Activated CD4-positive, CD25-positive, alpha-beta regulatory T cell (primary cell): ENCODE measurements at places on chromosomes 13 and 19.

DNA sequence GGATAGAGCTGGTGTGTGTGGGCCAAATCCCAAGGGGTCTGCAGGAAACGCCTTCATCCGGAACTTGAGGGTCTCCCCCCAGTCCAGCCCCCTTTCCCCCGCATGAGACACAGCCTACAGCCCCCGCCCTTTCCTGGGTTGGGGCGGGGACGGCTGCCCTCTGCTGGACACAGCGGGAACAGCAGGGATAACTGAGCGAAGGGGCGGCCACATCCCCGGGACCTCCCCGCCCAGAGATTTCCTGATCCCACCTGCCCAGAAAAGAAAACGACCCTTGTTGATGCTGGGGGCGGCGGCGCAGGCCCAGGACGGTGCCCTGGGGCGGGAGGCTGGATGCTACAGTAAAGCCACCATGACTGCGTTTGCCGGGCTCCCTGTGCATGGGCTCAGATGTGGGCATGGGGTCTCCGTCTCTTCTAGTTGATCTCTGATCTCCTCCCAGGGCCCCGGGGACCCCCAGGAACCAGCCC is 14.2 kb downstream of the ONECUT3 start:
- peak; percentile 52 for DNase-seq

DNA sequence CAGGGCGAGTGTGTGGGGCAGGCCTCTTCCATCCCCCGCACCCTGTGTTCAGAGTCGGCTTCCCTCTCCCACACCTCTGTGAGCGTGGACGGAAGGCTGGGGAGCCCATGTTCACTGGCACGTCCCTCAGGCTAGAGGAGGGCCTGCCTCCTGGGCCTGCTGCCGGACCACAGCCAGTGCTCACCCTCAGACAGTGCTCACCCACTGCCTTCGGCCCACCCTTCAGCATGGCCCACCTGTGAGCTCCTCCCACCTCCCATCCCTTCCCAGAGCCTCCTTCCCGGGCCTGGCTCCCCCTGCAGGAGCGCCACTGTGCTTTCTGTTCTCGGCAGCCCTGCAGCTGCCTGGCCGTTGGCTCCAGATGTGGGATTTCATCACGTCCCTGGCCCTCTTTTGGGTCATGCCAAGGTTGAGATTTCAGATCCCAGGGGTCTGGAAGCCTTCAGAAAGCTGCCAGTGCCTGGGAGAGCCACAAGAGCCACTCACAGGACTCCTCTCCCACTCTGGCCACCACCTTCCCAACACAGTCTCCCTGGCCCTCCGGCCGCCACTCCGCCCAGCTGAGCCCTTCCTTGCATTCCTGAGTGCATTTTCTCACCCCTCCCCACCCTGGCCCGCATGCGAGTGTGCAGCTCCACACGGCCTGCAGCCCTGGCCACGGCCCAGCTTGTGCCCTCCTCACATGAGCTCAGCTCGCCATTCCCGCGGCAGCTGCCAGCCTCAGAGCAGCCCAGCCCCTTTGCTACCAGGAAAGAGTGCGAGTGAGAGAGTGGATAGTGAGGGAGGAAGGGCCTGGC is 25.3 kb downstream of the CAPN12 start:
- no peak for DNase-seq

- DNase-seq: no peak
Observed at GRCh38 chr19:30391052-30391451, 18.9 kb downstream of the ZNF536 start.

DNA sequence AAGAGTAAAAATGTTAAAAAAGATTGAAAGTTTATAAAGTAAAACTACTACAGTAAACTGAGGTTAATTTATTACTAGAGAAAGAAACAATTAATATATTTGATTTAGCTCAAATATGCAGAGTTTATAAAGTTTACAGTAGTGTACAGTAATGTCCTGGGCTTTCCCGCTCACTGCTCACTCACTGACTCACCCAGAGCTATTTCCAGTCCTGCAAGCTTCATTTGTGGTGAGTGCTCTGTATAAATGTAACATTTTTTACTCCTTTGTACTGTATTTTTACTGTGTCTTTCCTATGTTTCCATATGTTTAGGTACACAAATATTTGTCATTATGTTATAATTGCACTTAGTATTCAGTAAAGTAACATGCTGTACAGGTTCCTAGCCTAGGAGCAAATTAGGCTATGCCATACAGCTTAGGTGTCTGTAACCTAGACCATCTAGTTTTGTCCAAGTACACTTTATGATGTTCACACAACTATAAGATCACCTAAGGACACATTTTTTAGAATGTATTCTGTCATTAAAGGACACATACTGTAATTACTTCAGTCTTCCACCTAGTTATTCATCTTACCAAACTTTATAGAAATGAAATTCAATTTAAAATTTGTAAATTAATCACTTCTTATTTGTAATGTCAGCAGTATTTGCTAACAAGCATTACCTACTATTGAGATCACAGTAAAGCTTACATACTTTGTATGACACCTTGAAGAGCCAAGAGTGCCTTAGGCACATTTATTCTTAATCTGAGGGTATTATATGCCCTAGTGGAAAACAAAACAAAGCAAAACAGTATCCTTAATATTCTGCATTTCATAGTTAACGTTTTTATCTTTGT is 683.4 kb downstream of the PCDH9 start:
- DNase-seq: no peak

- DNase-seq: no peak
Observed at GRCh38 chr19:610071-610800, 20.6 kb downstream of the HCN2 start.

- DNase-seq: no peak
Observed at GRCh38 chr13:100668408-100668807, 6.2 kb downstream of the TMTC4 start.

DNA sequence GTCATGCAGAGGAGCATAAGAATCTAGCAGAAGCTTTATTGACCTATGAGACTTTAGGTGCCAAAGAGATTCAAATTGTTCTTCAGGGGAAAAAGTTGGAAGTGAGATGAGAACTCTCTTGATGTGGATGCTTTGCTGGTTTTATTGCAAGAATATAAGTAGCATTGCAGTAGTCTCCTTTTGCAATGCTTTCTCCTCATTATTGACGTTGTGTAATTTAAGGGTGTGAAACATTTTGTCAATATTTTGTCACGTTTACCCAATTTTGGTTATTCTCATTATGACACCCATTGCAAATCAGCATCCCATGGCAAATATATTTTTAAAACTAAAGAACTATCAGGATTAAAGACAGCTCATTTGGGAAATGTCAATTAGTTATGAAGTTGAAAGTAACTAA is 11.9 kb upstream of the LILRB5 start:
- no peak for DNase-seq

- DNase-seq: no peak
Observed at GRCh38 chr13:37510441-37510840, 88.1 kb downstream of the POSTN start.

DNA sequence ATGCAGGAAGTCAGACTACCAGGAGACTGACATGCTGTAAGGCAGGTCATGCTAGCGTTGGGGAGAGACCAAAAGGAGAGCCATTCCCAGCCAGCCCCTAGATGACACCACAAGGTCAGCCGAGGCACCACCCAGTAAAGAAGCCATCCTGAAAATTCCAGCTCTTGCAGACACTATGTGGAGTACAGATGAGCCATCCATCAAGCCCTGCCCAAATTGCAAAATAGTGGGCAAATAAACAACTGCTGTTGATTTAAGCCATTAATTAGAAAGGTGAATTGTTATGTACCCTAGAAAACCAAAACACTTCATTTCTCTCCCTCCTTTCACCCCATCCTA is 82.1 kb downstream of the TBC1D4 start:
- no peak for DNase-seq

- no peak for DNase-seq
Observed at GRCh38 chr13:25691654-25692053, 319.9 kb downstream of the ATP8A2 start.

DNA sequence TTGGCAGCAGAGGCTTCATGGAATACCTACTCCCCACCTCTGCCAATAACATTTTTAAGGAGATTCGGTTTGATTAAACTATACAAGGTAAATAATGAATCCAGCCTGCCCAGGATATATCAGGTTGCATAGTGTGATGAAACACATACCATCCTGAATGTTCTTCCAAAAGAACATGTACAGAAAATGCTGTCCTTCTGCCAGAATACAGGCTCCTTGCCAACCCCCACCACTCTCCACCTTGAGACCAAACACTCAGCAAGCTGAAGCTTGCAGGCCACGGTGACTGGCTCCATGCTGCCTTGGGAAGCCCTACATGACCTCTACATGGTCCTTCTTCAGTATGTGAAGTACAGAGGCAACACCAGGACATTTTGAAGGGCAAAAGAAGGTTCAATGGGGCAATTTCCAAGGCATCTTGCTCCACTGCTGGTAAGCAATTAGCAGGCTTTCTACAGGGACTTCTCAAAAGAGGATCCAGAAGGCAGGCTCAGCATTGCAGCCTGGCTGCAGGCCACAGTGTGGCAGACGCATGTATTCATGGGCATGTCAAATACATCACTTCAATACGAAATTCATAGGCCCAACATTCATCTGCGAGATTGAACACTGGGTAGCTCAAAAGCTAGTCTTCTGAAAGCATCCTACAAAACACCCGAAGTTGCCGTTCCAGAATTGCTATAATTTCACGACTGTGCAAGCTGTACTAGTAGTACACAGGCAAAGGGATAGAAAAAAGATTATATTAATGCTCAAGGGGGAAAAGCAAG is 62.4 kb upstream of the SERP2 start:
- no peak for DNase-seq

GRCh38 chr19:31995546-31995945 is 349.9 kb upstream of the ZNF507 start:
- DNase-seq: no peak
